ENCODE measurements at places on chromosomes 7 and 10.

GRCh38 chr7:11846361-11846955 is 14.5 kb upstream of the THSD7A start:
- DNase-seq = no peak

GRCh38 chr7:28672397-28672797 is 260.1 kb downstream of the CREB5 start:
- no peak for DNase-seq

GRCh38 chr10:13862546-13863233 is 275.9 kb downstream of the PRPF18 start:
- no peak for DNase-seq

DNA sequence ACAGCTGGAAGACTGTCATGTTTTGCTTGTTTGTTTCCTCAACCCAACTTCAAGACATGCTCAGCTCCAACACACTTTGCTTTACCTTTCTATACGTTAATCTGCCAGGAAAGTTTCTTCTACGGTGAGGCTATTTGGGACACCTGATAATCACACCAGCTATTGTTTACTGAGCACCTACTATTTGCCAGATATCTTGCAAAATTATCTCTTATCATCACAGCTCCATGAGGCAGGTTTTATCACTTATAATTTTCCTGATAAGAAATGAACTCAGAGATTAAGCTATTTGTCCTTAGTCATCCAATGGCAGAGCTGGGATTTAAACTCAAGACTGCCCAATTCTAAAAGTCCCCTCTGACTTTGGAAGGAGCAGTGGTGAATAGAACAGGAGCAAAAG is 117.4 kb downstream of the CREB5 start:
- DNase-seq = no peak

DNA sequence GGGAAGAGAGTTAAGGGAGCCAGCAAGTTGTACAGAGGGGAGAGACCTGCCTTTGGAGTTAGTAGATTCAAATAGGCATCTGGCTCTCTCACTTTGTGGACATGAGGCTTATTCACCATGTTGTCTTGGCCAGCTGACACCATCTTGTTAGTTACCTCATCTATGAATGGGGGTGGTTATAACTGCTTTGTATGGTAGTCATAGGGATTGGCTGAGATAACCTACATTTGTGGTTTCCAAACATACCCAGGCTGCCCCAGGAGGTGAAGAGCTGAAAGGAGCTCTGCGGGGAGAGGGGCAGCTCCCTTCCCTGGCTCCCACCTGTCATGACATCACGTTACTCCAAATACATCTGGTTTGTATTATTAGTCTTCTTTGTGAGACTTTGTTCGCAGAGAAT is 393.3 kb upstream of the AUTS2 start:
- no peak for DNase-seq

DNA sequence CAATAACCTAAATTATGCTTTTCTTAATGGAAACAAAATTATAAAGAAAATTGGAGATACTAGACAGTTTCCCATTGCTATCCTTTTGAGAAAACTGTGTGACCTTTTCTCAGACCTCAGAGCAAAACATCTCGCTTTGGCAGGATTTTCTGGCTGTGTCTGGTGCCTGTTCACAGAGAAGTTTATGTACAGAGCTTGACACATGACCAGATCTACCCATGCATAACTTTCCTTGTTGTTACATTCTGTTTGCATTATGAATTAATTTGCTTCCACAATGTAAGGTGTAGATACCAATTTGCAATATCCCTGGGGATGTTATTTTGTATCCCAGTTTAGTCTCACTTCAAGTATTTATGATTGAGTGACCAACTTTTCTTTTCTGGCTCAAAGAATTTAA is 565.0 kb downstream of the XPNPEP1 start:
- DNase-seq = no peak

- DNase-seq = no peak
Observed at GRCh38 chr10:15605740-15606369, 113.9 kb downstream of the ITGA8 start.

DNA sequence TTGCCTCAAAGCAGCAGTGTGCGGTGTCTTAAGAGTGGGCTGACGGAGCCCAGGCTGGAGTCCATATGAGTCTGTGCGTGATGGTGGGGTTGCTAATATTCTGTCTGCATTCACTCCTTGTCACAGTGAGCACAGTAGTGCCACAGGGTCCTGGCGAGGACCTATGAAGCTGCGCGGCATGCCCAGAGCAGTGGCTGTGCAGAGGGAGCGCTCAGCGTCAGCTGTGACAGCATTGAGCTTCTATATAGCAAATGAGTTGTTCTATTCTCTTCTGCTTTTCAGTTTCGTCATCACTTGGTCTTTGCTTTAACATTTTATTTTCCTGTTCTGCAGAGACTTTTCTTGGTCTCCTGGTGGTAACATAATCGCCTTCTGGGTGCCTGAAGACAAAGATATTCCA is 14.5 kb downstream of the EIF3B start:
- DNase-seq = no peak

GRCh38 chr7:107494315-107494751 is 24.5 kb downstream of the GPR22 start:
- no peak for DNase-seq

DNA sequence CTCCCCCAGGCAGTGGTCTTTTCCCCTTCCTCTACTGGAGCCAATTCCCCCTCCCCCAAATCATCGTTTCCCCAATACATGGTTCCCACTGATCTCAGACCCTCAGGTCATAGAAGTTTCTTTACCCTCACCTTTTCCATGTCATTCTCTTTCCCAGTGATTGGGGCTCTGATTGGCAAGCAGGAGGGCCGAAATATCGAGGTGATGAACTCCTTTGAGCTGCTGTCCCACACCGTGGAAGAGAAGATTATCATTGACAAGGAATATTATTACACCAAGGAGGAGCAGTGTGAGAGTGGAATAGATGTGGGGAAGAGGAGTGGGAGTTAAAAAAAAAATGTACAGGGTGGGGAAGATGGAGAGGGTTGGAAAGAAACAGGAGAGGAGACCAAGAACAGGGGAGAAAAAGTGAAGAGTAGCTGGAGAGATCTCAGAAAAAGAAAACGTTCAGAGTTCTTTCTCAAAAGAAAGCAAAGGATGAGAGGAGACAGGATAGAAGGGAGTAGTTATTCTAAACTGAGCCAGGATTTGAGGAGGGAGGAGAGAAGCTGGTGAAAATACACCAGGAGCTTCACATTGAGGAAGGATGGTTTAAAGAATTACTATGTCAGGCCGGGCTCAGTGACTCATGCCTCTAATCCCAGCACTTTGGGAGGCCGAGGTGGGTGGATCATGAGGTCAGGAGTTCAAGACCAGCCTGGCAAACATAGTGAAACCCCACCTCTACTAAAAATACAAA is 858 bp downstream of the COPS6 start:
- DNase-seq = no peak

DNA sequence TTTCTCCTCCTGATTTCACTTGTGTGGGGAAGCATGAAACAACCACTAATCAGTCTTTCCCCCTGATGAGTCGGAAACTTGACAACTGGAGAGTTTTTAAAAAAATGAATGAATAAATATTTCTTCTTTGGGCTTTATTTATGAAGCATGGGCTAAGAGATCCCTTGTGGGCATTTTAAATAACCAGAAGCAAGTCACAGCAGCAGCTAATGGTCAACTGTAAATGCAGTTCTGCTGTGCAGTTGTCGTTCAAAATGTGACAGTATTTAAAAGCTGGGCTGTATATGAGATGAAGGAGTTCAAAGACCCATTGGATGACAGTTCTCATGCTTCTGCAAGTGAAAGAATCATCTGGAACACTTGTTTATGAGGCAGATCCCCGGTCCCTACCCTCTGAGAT is 54.1 kb downstream of the STEAP1B start:
- no peak for DNase-seq

Data from CD4-positive, CD25-positive, alpha-beta regulatory T cell (primary cell).